GM19239 (cell line): ENCODE measurements at places on chromosomes 7 and 10.

GRCh38 chr10:23557777-23558176 lies 118.9 kb downstream of the OTUD1 start:
- no peak for DNase-seq

DNA sequence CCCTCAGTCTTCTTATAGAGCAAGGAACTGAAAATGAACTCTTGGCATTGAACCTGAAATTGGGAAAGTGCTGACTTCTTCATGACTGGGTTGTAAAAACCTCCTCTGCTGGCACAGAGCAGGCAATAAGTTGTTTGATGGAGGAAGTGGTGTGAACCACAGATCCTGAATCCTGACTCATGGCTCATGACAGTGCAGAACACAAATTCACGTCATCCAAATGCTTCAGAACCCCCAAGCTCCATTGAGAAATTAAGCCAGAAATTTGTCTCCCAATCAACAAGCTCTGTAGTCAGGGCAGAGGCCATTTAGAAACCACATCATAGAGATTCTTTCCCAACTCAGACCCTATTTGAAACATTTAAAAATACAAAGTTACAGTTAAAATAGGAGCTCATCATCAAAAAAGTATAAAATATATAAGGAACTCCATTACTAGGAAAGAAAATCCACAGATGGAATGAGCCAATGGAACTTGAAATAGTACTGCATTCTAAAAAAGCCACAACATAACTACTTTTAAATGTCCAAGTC lies 10.3 kb upstream of the STK17A start:
- no peak for DNase-seq

- no peak for DNase-seq
Measured at GRCh38 chr10:22345301-22346095, at the start of gene SPAG6. TSS of gene SPAG6 (plus strand) at chr10:22345496. CDS start at chr10:22345612, 116 bp downstream.

- DNase-seq = no peak
Measured at GRCh38 chr7:34282271-34282670, 375.7 kb upstream of the NPSR1 start.

GRCh38 chr10:130064783-130065182 lies 45.8 kb downstream of the C10orf143 start:
- DNase-seq = no peak
